ENCODE measurements at places on chromosomes 7 and 10.
A peak's percentile ranks its signal among the peaks of the same experiment; 100 is the strongest.

DNA sequence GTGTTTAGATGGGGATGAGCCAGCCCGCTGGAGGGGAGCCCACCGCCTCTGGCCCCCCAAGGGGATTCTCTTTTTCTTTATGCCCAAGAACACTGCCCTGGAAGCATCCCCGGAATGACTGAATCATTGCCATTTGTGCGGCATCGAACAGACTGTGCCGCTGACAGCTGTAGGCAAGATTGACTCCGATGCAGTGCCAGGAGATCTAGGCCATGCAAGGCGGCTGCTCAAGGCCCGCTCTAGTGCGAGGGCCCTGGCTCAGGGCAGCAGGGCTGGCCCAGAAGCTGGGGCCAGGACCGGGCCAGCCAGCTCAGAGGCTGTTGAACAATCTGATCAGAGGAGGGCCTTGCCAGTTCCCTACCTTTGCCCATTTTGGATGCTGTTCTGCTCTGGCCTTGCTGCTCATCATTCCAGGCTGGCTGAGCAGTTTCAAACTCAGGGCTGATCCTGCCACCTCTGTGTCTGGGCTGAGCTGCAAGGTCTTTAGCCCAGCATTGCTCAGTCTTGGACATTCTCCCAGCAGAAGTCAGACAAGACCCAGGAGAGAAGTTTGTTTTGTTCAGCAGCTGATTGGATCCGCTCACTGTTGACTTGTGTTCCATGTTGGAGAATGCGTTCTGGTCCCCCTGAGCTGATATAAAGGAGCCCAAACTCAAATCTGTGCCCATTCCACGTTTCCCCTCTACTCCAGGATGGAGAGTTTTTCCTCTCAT is 485.3 kb upstream of the GALNT17 start:
- DNase-seq, result no peak

GRCh38 chr7:155991470-155991869 is 179.2 kb upstream of the SHH start:
- DNase-seq, result no peak

DNA sequence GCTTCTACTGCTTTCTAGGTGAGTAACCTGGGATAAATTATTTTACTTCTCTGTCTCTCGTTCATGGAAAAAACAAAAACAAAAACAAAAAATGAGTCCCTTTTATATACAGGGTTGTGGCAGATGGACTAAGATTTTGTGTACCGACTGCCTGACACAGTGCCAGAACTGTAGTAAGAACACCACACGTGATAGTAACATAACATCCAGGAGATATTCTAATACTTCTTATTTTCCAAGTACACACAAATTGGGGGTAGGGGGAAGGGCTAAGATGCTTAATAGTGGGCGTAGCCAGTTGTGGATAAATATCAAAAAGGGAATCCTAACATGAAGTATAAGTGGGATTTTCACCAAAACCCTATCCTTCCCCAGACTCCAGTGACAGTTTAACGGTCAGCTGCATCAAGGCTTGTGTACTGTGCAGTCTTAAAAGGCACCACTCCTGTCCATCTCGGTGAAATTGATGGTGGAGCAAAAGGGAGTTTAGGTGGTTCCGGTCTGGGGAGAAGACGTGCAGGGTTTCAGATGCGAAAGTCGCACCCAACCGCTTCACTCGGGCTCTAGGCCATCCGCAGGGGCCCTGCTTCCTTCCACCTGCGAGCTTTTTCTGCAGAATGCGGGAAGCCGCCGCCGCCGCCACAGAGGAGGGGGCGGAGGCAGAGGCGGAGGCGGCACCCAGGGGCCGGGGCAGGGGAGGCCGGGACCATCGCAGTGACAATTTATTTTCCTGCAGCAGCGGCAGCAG is at the start of gene STAMBPL1:
TSS of gene STAMBPL1 (plus strand) at position 712 of the 748 bp plus-strand sequence. CDS start 21,464 bp downstream, outside the sequence.
- DNase-seq, result peak; percentile 27

GRCh38 chr10:65415318-65415717 is 1510.5 kb upstream of the LRRTM3 start:
- DNase-seq, result no peak
